Stimulated activated CD4-positive, alpha-beta T cell treated with anti-CD3 and anti-CD28 coated beads, TNF-alpha, amount 100 ng/mL, for 48 hours (primary cell): ENCODE measurements at places on chromosomes 4 and X.

GRCh38 chr4:155543126-155543765 lies 123.4 kb upstream of the GUCY1A1 start:
- DNase-seq, result no peak

- no peak for DNase-seq
Measured at GRCh38 chr4:36786519-36786918, 458.0 kb upstream of the NWD2 start.

DNA sequence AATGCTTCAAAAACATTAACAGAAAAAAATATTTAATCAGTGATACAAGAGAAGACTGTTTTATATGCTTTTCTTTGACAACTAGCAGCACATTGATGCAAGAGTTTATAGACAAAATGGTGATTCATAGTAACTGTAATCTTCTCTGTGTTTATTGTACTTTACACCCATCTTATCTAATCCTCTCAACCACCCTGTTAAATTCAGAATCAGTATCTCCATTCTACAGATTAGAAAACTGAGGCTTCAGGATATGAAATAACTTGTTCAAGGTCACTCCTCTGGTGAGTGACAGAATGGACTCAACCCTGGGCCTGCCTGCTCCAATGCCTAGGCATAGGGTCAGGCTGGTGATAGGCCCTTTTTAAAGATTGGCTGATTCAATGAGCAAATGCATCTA lies 26.1 kb upstream of the TMEM184C start:
- no peak for DNase-seq

DNA sequence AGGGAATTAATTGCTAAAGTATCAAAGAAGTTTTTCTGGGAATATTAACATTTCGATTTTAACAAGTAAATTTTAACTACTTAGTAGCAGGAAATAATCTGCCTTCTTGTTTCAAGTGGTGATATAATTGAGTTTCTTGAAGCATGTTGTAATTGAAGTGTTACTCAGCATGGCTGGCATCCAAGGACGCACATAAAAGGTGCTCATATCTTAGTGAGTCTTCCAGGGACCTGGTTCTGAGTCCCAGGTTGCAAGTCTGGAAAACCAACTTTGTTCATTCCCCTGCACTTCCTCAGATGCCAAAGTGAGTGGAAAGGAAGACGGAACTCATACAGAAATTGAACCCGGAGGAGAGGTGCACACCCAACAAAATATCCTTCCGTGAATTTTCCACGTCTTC lies 399.6 kb downstream of the NLGN4X start:
- DNase-seq, result no peak

DNA sequence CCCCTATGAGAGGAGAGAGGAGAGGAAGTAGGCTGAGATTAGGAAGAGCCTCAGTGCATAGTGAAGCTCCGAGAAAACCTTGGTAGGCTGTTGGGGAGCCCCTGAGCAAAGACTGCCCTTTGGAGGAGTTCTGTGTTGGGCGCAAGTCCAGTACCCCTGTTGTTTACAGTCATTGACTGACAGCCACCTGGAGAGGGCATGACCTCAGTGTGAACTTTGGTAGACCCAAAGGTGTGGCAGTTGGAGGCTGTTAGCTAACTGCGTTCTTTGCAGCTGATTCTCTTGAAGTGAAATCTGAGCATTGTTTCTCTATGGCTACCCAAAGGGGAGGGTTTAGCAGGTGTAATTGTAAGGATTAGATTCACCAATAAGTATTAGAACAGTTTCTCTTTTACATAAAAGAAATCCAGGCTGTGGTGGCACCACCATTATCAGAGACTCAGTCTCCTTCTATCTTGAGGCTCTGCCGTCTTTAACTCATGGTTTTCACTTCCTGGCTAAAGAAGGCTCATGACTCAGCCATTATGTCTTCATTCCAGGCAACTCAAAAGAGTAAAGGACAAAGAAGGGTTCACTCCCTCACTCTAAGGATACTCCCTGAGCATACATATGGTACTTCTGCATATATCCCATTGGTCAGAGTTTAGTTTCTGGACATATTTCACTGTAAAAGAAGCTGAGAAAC lies 33.4 kb downstream of the ANXA3 start:
- DNase-seq, result no peak

DNA sequence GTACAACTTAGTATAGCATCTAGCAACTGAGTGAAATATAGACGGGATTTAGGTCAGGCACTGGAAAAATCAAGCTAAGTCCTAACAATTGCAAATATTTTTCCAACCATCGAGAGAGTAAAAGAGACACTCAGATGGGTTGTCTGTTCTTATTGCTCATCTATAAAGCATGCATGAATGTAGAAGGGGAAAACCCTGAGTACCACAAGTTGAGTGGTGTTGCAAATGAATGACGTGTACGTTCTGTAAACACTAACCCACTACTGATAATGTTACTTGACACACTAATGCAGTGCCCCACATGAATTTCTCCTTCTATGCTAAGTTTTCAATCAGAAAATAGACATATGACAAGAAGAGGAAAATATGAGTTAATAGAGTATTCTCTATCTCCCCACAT lies 211.2 kb downstream of the COX18 start:
- DNase-seq, result no peak

- DNase-seq, result peak; percentile 38
Measured at GRCh38 chr4:7719354-7720174, 220.1 kb downstream of the AFAP1 start.

DNA sequence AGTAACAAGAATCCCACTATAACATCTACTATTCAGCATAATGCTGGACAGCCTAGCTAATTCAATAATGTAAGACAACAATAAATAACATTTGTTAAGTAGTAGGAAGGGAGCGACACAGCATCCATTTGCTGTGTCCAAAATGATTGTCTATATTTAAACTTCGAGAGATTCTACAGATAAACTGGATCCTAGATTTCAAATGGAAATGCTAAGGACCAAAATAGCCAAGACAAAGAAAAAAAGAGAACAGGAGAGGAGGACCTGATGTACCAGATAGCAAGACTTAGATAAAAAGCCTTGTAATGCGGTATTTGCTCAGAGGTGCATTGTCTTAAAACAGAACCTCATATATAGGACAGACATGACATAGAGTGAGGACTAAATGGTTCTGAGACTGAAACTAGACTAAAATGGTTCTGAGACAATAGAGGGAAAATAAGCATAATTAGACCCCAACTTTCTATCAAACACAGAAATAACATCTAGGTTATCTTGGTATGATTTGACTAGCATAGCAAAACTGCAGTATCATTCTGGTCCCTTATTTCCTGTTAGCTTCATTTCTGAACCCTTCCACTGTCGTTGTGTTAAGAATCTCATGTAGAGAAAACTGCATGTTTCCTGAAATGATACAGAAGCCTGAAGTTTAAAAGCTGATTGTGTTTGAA lies 3.8 kb downstream of the HPGDS start:
- no peak for DNase-seq

DNA sequence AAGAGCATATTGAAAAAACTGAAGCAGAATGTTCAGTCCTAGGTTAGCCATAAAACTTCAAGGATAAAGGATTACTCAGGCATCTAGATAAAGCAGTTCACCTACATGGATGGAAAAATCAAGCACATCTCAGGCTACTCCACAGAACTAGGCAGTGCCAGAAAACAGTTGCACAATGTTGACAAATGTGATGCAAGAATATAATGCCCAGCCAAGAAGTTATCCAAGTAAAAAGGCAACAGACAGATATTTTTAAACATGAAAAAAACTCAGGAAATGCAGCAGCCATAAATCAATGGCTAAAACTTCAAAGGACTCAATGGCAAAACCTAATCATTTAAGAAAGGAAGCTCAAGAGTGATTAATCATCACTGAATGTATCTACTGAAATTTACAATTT lies 456.0 kb upstream of the FAM241A start:
- DNase-seq, result no peak

GRCh38 chrX:150094996-150095395 lies 156.7 kb upstream of the EOLA2 start:
- DNase-seq, result no peak

DNA sequence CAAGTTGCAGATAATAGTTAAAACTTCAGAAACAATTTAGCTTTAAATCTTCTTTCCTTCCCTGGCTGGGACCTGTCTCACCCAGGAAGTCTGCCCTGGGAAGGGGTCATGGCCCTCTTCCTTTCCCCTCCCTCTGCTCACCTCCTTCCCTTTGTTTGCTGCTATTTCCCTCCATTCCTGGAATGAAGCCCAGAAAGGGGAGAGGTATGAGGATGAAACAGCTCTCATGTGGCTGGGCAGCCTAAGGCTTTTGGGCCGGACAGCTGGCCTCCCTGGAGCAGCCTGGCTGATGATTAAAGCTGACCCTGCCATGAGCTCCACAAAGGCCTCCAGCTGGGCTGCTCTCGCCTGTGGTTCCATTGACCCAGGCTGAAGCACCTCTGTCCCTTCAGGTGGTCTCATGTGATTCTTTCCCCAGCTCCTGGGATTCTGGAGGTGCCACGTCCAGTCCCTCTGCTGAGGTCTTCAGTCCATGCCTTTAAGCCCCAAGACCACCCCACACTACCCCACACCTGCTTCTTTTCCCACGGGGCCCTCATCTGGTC lies 202.1 kb downstream of the PTTG2 start:
- DNase-seq, result no peak

GRCh38 chr4:1242506-1243450 lies 6.2 kb downstream of the CTBP1 start:
- no peak for DNase-seq

GRCh38 chr4:165031436-165032211 lies at the start of gene TRIM60:
Gene TRIM60 (plus strand): TSS chr4:165031999. CDS start chr4:165040073, 8,074 bp downstream.
- no peak for DNase-seq

GRCh38 chr4:102466298-102466697 lies 34.9 kb upstream of the NFKB1 start:
- no peak for DNase-seq

GRCh38 chrX:145820825-145821224 lies 3.2 kb downstream of the SLITRK2 start:
- DNase-seq, result no peak

GRCh38 chr4:40957281-40957680 lies 207.5 kb downstream of the NSUN7 start:
- DNase-seq, result no peak

GRCh38 chr4:14236359-14236758 lies 608.8 kb upstream of the BOD1L1 start:
- no peak for DNase-seq

GRCh38 chr4:154506253-154506652 lies 14.7 kb upstream of the DCHS2 start:
- DNase-seq, result no peak

DNA sequence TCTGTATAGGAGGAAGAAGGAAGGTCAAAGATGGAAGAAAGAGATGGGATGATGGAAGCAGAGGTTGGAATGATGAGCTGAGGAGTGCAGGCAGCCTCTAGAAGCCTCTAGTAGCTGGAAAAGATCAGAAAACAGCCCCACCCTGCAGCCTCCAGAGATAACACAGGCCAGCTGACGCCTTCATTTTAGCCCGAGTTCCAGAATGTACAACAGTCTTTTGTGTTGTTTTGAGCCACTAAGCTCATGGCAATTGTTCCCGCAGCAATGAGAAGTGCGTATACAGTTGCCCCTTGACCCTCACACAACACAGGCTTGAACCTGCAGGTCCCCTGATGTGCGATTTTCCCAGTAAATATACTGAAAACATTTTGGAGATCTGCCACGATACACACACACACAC lies 72.0 kb downstream of the WFS1 start:
- no peak for DNase-seq

GRCh38 chr4:88998891-88999290 lies 58.1 kb downstream of the FAM13A start:
- DNase-seq, result no peak

GRCh38 chr4:2286904-2287593 lies 25.1 kb upstream of the MXD4 start:
- no peak for DNase-seq

- no peak for DNase-seq
Measured at GRCh38 chr4:159104694-159105414, 2.0 kb downstream of the RAPGEF2 start.

DNA sequence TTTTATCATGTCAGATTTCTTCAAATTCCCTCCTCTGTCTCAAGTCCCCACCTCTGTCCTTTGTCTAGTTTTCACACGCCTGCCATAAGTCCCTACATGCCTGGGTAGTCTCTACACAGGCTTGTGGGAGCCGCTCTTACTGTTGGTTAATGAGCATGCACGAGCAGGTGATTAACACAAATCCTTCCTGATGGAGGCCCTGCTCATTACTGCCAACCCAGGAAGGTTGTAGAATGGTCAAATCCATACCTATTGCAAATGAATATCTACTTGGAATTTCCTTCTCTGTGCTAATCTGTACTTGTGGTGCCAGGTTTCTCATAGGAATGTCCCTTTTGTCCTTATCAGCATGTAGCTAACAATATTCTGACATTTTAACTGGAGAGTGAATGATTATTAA lies 208.4 kb upstream of the HDX start:
- no peak for DNase-seq

GRCh38 chrX:46791927-46792809 lies 33.2 kb upstream of the SLC9A7 start:
- DNase-seq, result no peak

GRCh38 chr4:52751487-52751911 lies 274 bp upstream of the ERVMER34-1 start:
- DNase-seq, result no peak

GRCh38 chr4:94139931-94140612 lies 67.6 kb upstream of the SMARCAD1 start:
- no peak for DNase-seq

DNA sequence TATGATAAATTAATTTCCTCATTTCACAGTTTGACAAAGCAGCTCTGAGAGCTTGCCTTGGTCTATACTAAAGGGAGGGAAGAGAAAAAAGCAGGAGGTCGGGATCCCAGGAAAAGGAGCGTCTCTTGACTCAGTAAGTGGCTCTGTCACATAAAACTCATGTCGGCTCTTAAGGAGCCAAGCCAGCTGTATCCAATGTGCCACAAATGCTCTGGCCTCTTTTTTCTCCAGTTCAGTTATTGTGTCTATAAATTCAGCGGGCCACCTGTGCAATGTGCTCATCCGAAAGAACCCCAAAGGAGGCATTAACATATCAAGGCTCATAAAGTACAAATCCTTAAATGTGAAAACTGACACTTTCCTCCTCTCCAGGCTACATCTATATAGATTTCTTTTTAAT lies 337.7 kb upstream of the FAM241A start:
- no peak for DNase-seq

- no peak for DNase-seq
Measured at GRCh38 chrX:110120025-110120424, 117.1 kb downstream of the TMEM164 start.

GRCh38 chr4:142815834-142816233 lies 30.3 kb downstream of the INPP4B start:
- peak; percentile 24 for DNase-seq

DNA sequence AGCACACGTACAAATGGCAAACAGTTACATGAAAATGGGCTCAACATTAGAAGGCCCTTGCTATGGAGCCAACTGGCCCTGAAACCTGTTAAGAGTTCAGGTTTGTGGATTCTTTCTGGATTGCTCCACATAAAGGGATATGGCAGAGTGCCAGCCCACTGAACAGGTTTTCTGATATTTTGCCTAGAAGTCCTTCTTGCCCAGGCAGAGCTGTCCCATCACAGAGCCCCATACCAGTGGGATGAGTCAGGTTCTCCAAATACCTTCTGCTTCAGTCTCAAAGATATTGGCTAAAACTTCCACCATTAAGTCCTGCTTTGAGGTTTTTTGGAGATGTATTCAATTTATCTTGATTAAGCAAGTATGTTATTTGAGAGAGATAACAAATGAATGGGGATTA lies 146.8 kb upstream of the IL1RAPL2 start:
- no peak for DNase-seq

- no peak for DNase-seq
Measured at GRCh38 chrX:40651620-40652223, 4.4 kb upstream of the CXorf38 start.
